ENCODE measurements at places on chromosomes 6 and 20. TPM values are rescaled to one million over a fixed set of nuclear protein-coding genes. Genes with fewer than 3 reads are reported as not detected.

Gene XKR7
- total RNA-seq: 0.01 TPM

Gene KIAA0408
- 5.3 TPM for total RNA-seq

Gene HSPA1L
- 2.0 TPM for total RNA-seq

Gene SLX4IP
- total RNA-seq: 2.1 TPM

Gene SRMS
- 0.12 TPM for total RNA-seq

Data from A549 treated with Hydrocortisone at 1 μM for 4 hours (cell line).